ENCODE measurements at places on chromosomes 13 and 19.
A peak's percentile ranks its signal among the peaks of the same experiment; 100 is the strongest.

DNA sequence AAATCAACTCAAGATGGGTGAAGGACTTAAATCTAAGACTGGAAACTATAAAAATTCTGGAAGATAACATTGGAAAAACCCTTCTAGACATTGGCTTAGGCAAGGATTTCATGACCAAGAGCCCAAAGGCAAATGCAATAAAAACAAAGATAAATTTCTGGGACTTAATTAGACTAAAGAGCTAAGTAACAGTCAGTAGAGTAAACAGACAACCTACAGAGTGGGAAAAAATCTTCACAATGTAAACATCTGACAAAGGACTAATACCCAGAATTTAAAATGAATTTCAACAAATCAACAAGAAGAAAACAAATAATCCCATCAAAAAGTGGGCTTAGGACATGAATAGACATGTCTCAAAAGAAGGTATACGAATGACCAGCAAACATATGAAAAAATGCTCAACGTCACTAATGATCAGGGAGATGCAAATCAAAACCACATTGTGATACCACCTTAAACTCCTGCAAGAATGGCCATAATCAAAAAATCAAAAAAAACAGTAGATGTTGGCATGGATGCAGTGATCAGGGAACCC, 6.3 kb upstream of the RFX1 start:
- no peak for DNase-seq

DNA sequence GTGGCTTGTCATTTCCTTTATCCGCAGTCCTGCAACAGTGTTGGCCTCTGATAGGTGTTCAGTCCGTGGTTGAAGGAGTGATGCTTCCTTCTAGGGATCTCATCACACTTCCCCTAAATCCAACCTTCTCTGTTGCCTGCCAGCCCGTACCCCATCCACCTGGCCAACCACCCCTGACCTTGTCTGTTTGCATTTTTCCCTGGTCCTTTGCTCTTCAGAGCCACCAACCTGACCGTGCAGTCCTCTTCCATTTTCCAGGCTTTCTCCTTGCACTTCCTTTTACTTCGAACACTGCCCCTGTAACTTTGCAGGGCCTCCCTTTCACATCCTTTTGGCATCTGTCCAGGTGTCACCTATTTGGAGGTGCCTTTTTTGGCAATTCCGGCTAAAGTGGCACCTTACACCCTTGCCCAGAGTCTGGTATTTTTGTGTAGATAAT, 696 bp downstream of the ZNF460 start:
- peak; percentile 27 for DNase-seq

- DNase-seq = no peak
These were observed 40.3 kb downstream of the RHPN2 start for GRCh38 chr19:33024398-33024797.

DNA sequence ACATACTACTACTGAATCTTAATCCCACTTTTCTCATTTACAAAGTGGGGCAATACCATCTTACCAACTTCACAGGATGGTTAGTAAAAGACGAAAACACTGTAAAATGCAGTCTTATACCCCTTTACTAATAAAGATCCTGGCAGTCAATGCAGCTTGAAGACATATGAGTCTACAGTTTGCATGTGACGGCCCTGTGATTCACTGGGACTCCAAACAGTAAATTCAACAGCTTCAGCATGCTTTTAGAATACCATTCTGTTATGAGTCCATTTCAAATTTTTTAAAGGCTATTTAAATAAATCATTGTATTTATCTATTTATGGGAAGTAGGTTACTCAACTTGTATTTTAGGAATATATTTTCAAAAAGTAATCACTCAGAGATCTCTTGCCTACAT, 629.1 kb downstream of the LIG4 start:
- DNase-seq = no peak

DNA sequence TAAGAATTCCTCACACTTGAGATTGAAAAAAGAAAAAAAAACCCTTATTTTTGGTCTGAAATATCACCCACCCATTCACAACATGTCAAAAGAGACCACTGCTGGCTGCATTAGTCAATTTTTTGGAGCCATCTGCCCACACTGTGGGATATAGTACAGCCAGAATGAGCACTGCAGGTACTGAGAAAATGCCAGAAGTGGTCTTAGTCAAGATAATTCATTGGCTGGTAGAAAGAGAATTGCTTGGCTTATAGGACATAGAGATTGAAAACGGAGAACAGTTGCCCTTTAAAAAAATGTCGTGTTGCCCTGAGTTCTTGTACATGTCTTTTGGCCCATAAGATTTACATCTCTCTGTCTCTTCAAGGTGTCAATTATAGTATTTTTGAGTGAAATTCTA, 1899.5 kb downstream of the OLFM4 start:
- DNase-seq = no peak

- DNase-seq = peak; percentile 60
These were observed 7.1 kb upstream of the DOCK6 start for GRCh38 chr19:11269408-11269807.

DNA sequence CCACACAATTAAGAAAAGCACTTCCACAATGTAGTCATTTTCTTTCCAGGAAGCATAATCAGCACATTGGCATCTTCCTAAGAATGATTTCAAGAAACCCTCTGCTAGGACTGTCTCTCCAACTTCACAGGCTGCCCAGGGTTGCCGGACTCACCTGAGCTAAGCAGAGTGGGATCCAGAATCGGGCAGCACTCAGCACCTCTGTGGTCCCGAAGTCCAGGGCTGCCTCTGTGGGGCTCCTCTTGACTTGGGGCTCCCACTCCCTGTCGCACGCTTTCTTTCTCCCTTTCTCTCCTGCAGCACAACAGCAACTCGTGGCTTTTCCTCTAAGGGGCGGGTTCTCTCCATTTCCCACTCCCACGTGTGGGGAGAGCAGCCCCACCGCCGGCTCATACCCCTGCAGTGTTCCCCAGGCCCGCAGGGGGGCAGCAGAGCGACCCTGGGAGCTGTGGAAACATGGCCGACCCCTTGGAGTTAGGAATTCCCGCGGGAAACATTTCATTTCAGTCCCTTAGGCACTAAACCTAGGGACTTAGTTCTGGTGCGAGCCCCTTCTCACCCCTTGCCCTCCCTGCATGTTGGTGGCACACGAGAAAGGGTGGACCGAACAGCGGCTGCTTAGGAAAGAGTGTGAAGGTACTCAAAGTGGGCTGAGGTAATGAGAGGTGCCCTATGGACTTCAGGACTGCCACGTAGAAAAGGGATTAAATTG, at the start of gene TMEM272:
TMEM272 (minus strand) TSS at position 316 of the 712 bp plus-strand sequence. CDS start 6,647 bp downstream, outside the sequence.
- DNase-seq = peak; percentile 41

GRCh38 chr19:40627486-40628279, 26.5 kb downstream of the LTBP4 start:
- no peak for DNase-seq

DNA sequence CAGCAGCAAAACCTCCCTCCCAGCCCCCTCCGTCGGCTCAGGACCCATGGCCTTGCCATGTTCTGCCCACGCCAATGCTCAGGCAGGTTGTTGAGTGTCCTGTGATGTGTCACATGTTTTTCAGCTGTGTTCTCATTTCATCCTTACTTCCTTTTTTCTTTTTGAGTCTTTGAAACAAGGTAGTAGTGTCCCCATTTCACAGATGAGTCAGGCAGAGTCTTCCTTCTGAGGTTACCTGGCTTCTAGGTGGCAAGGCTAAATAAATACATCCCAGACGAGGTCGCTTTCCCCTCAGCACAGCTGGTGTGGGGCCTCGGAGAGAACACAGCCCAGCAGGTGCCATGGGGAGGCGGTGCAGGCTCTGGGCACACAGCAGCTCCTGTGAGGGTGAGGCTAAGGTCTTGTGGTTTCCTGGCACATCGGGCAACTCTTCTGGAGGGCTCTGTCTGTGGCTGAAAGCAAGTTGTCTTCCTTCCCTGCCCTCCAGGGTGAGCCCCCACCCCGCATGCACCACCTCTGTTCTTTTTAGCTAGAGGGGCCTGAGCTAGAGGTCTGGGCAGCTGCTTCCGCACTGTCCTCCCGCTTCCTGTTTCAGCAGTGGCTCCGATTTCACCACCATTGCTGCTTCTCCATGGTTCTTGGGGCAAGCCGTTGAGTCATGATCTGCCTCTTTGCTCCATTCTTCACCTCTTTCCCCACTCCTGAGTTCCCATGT, 15.1 kb downstream of the PRAM1 start:
- DNase-seq = no peak

- no peak for DNase-seq
These were observed 205.1 kb upstream of the SOX1 start for GRCh38 chr13:111861766-111862366.

All from cardiac fibroblast (primary cell).